Stimulated activated CD4-positive, alpha-beta T cell treated with anti-CD3 and anti-CD28 coated beads, Interleukin-1b, Interleukin-23, amount 100 ng/mL, for 1 hour (primary cell): ENCODE measurements at places on chromosomes 6 and 20.

- no peak for DNase-seq
These were observed 119.0 kb downstream of the ZDHHC14 start for GRCh38 chr6:157500022-157500421.

- no peak for DNase-seq
These were observed 153.6 kb downstream of the ZFAND3 start for GRCh38 chr6:37972994-37973757.

DNA sequence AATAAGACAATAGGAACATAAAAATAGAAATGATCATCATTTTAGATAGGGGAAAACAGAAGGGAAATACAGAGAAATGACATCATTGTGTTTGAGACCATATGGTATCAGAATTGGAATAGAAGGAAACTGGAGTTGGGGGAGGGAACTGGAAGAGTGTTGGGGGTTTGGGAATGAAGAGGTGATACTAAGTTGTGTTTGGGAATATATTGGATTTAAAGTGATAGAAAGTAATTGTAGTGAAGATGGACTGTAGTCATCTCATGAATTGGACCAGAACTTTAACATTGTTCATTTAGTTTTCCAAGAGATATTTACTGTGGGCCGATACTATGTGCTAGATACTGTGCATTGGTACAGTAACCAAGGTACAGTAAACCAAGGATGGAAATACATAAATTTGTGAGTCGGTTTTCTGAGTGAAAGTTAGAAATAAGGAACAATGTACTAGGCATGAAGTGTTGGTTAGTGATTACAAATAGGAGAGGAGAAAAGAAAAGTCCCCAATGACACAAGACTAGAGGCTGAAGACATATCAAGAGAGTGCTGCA is 32.3 kb downstream of the KCNQ5 start:
- DNase-seq: no peak

GRCh38 chr6:55994531-55994930 is 119.1 kb upstream of the BMP5 start:
- DNase-seq: no peak

DNA sequence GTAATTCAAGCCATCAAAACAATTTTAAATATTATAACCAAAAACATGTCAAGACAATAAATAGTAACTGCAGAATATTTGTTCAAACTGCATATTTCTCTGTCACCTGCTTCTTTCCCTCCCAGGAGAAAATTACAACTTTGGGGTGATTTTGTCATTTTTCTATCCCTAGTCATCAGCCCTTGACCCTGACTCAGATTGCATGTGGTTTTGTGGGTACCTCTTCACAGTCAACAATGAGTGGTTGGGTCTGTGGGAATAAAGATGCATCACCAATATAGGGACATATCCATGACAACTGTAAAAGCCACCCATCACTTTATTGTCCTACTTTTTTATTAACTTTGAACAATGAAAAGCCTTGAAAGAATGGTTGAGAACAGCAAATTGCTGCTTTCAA is 7.3 kb downstream of the COL10A1 start:
- no peak for DNase-seq

GRCh38 chr20:32201977-32202363 is 5.6 kb downstream of the PLAGL2 start:
- no peak for DNase-seq

GRCh38 chr6:168939796-168940195 is 313.9 kb downstream of the THBS2 start:
- DNase-seq: no peak

GRCh38 chr20:37502654-37503053 is 18.4 kb upstream of the NNAT start:
- no peak for DNase-seq

GRCh38 chr6:31558631-31559500 is 11.5 kb downstream of the NFKBIL1 start:
- DNase-seq: no peak

DNA sequence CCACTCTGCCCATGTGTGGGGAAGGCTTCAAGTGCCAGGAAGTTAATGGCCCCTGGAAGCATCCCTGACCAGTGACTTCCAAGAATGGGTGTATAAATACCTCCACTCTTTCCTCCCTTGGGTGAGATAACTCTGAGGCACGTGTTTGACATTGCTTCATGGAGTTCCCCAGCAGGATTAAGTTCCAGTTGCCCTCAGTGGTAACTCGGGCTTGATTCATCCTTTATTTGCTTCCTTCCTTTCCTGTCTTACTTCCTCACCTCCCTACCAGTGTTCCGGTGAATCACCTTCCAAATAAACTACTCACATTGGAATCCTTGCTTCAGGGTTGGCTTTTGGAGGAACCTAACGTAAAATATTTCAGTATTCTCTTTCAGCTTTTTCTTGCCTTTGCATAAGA is 84.6 kb upstream of the JAG1 start:
- no peak for DNase-seq

GRCh38 chr20:4082406-4083097 is 67.2 kb upstream of the RNF24 start:
- no peak for DNase-seq

GRCh38 chr20:11993886-11994461 is 76.3 kb downstream of the BTBD3 start:
- DNase-seq: no peak

DNA sequence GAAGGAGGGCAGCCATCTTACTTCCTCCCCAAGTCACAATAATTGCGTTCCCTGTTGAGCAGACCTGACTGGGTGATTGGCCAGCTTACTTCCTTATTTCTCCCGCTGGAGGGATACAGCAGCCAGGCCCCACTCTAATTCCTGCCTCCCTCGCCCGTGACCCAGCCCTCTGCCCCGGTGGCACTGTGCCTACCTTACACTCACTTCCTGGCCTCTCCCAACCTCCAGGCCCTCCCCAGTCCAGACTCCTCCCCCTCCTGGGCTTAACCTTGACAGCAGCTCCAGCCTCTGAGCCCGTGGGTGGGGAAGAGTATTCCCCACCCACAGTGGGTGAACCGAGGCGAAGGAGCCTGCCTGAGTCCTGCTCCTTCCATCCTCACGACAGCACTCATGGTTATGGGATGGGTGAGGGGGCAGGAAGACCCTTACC is 3.0 kb downstream of the BAK1 start:
- DNase-seq: no peak

GRCh38 chr20:17568972-17569521 is 828 bp upstream of the DSTN start:
- DNase-seq: no peak
